ENCODE measurements at places on chromosomes 3 and 15. TPM values are rescaled to one million over a fixed set of nuclear protein-coding genes. Genes with fewer than 3 reads are reported as not detected.

Gene GRIP2
- 9.7 TPM for total RNA-seq

Gene GRK7
- total RNA-seq = not detected

Gene FBXO40
- 0.31 TPM for total RNA-seq

Gene TXNRD3
- 15.3 TPM for total RNA-seq

Gene SNTN
- not detected for total RNA-seq

Gene STX19
- total RNA-seq = not detected

Gene EOMES
- total RNA-seq = 14.5 TPM

Gene SIN3A
- 34.8 TPM for total RNA-seq

Gene TNFAIP8L3
- total RNA-seq = 1.9 TPM

Gene MITF
- 2.7 TPM for total RNA-seq

Gene NAALADL2
- 10.6 TPM for total RNA-seq

Gene SMCO1
- total RNA-seq = not detected

Gene TSPAN3
- total RNA-seq = 202 TPM

Gene CA12
- total RNA-seq = 8.7 TPM

Gene LYZL4
- total RNA-seq = not detected

Gene GPR62
- total RNA-seq = 0.62 TPM

Gene GOLGA6L7
- total RNA-seq = not detected

Gene MYZAP
- total RNA-seq = 1.1 TPM

Gene RLBP1
- 2.3 TPM for total RNA-seq

Gene SOX2
- 78.0 TPM for total RNA-seq

Gene GOLIM4
- total RNA-seq = 27.9 TPM

Gene DNAJA4
- total RNA-seq = 30.4 TPM

Gene NMB
- total RNA-seq = 1.9 TPM

Gene STXBP5L
- total RNA-seq = 18.6 TPM

Gene SERINC4
- total RNA-seq = not detected

Gene PPP4R2
- 139 TPM for total RNA-seq

Gene SLC6A1
- total RNA-seq = 61.1 TPM

Gene HCLS1
- total RNA-seq = 1.9 TPM

Gene ITPKA
- 0.31 TPM for total RNA-seq

Gene DHFR2
- 14.0 TPM for total RNA-seq

Gene GOLGA8H
- total RNA-seq = 0.31 TPM

Gene IQCF5
- total RNA-seq = not detected

Gene SUMF1
- total RNA-seq = 36.8 TPM

Gene OR5K2
- not detected for total RNA-seq

Gene TADA3
- 28.1 TPM for total RNA-seq

Gene ESYT3
- 0.31 TPM for total RNA-seq

Gene ZNF502
- 15.0 TPM for total RNA-seq

Gene TAGLN3
- 151 TPM for total RNA-seq

Measured in occipital lobe (tissue), 3 donors.